ENCODE measurements at places on chromosomes 12 and 14.

DNA sequence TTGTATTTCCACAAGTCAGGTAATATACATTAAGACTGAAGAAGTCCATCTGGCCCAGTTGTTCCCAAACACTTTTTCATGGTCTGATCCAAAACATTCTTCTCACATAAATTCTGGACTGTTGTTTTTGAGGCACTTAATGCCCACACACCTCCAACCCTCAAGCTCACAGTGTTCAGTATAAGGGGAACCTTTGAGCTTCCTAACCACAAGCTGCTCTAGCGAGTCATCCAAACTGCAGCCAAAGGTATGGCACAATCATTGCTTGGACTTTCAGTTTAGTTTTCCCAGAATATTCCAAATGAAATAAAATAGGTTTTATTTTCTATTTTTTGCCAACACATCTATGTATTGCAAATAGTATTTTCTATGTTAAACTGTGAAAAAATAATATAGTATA lies 103.0 kb downstream of the PUS7L start:
- DNase-seq = no peak

DNA sequence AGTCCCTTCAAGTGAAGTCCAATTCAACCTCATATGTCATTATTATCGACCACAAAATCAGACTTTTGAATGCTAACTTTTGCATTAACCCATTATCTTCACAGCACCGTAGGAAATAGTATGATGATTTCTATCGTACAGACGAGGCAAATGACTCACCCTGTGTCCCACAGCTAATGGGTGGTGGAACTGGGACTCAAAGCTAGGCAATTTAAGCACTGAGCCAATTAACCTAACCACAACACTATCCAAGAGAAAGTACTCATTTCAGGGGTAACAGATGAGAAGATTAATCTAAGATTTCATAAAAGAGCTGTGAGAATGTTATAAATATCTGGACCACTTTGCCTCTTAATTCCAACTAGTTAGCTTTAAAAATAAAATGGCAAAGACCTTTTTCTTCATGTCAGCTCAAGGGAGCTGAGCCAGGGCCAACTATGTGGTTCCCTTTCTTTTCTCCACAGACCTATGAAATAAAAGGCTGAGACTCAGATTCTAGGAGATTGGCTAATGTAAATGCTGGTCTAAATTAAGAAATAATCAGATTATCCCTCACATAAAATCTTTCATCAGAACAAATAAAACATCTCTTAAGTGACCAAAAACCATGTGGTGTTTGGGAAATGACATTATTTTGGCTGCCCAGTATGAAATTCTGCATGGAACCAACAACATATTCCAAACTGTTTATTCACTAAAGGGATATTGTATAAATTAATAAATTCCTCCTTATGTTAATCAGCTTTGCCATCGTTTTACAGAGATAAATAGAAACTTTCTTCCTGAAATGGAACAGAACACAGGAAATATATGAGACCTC lies 4.9 kb downstream of the PTGER2 start:
- no peak for DNase-seq

- DNase-seq = peak; percentile 8
Measured at GRCh38 chr12:57236201-57236924, 6.9 kb downstream of the SHMT2 start.

DNA sequence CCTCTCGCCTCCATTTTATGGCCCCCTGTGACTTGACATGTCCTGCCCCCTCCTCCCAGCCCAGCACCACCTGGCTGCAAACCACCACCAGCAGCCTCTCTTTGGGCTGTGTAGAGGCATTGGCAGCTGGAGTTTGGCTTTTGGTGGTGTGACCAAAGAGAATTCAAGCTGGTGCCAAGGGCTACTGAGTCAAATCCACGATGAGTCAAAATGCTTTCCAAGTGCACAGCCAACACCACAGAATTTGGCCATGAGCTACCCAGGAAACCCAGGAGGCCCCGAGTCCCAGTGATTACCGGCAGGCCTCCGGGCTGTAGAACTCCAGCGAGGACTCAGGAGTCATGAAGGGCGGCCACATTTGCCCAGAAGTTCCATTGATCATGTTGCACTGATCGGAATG lies 53.8 kb downstream of the SCARB1 start:
- no peak for DNase-seq

- DNase-seq = no peak
Measured at GRCh38 chr12:69396041-69396440, 36.5 kb downstream of the YEATS4 start.

DNA sequence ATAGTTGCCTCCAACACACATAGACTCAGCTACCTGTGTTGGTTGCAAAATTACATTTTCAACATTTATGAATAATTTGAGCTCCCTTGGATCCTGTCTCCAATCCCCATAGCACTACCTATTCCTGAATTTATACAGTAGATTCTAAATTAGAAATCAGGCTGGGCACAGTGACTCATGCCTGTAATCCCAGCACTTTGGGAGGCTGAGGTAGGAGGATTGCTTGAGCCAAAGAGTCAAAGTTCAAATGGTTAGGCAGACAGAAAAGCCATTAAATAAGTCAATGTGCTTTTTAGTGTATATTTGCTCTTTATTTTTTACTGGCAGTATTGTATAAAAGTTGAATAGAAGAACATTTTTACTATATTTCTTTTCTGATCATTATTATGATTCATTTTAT lies 24.9 kb upstream of the C2CD5 start:
- no peak for DNase-seq

- DNase-seq = peak; percentile 52
Measured at GRCh38 chr14:74502236-74503019, 8.9 kb downstream of the ISCA2 start.

Data from HuH-7.5 (cell line).